Trophoblast cell (in vitro differentiated cells and primary cell): ENCODE measurements at places on chromosomes 11 and 22.

GRCh38 chr11:44880511-44880910 lies 70.2 kb downstream of the TP53I11 start:
- no peak overlapping the region for H3K4me3 ChIP-seq
- H3K27ac ChIP-seq, result no peak overlapping the region
- H3K4me1 ChIP-seq, result no peaks in the 10 kb centered on the region
- no peaks in the 10 kb centered on the region for H3K27me3 ChIP-seq
- H3K36me3 ChIP-seq, result no peaks in the 10 kb centered on the region

DNA sequence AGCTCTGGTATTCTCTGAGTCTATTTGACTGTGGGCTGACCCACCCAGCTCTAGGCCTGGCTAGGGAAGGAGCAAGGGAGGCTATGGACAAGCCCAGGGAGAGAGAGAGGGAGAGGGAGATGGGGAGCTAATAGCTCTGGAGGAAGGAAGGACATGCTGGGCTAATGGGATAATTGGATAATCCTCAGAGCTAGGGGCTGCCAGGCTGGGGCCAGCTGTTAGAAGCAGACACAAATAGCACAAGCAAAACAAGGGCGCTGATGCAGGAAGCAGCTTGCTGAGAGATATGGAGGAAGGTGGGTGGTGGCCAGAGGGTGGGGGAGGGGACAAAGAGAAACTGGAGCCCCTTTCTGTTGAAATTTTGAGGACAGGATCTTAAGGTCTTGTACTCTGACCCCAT lies 23.2 kb downstream of the ADORA2A start:
- H3K4me1 ChIP-seq, result no peaks in the 10 kb centered on the region
- H3K27me3 ChIP-seq, result no peaks in the 10 kb centered on the region
- H3K4me3 ChIP-seq, result no peak overlapping the region
- no peak for DNase-seq
- H3K36me3 ChIP-seq, result no peaks in the 10 kb centered on the region

- no peak overlapping the region for H3K4me3 ChIP-seq
- no peaks in the 10 kb centered on the region for H3K36me3 ChIP-seq
- no peaks in the 10 kb centered on the region for H3K4me1 ChIP-seq
Observed at GRCh38 chr11:130498181-130498580, 49.7 kb downstream of the ADAMTS15 start.

GRCh38 chr11:119218141-119218878 lies 12.2 kb downstream of the CBL start:
- H3K4me3 ChIP-seq, result no peak overlapping the region
- H3K36me3 ChIP-seq, result peaks cover 5% of the 10 kb centered on the region
- no peaks in the 10 kb centered on the region for H3K4me1 ChIP-seq
- DNase-seq, result peak; percentile 72
- H3K27me3 ChIP-seq, result no peaks in the 10 kb centered on the region

GRCh38 chr11:133692126-133692934 lies 153.0 kb downstream of the SPATA19 start:
- DNase-seq, result no peak
- no peak overlapping the region for H3K4me3 ChIP-seq
- H3K4me1 ChIP-seq, result no peaks in the 10 kb centered on the region

DNA sequence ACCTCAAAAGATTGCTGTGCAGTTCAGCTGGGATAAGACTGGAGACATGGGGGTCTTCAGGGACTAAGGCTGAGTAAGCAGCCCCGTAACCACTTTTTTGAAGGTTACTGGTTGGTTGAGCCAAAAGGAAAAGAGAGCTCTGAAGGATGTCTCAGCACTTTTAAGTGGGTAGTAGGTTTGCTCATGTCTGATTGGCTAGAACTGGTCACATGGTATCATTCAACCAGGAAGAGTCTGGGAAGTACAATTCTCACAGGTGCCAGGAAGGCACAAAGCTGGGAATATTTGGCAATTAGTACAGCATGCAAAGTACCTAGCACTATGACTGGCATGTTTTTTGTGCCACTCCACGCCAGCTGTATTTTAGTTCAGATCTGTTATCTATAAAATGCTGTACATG lies 58.1 kb downstream of the SNX19 start:
- H3K27ac ChIP-seq, result no peak overlapping the region
- no peaks in the 10 kb centered on the region for H3K27me3 ChIP-seq
- DNase-seq, result no peak

DNA sequence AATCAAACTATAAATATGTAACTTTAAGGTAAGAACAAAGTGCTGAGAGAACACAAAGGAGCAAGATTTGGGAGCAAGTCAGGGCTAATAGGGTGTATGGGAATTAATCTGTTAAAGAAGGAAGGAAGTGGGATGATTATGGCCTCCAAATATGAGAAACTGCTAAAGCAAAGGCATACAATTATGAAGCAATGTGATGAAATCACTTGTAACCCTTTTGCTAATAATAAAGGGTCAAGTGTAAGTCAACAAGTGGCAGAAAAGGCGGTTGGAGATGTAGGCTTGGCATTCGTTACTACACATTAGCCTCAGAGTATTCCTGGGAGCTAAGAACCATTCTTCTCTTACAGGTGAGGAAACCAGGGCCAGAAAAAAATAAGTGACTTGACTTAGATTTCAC lies 1002.3 kb upstream of the TENM4 start:
- DNase-seq, result no peak
- H3K36me3 ChIP-seq, result no peaks in the 10 kb centered on the region
- H3K27ac ChIP-seq, result no peak overlapping the region
- H3K27me3 ChIP-seq, result no peaks in the 10 kb centered on the region
- no peak overlapping the region for H3K4me3 ChIP-seq
- H3K4me1 ChIP-seq, result no peaks in the 10 kb centered on the region

DNA sequence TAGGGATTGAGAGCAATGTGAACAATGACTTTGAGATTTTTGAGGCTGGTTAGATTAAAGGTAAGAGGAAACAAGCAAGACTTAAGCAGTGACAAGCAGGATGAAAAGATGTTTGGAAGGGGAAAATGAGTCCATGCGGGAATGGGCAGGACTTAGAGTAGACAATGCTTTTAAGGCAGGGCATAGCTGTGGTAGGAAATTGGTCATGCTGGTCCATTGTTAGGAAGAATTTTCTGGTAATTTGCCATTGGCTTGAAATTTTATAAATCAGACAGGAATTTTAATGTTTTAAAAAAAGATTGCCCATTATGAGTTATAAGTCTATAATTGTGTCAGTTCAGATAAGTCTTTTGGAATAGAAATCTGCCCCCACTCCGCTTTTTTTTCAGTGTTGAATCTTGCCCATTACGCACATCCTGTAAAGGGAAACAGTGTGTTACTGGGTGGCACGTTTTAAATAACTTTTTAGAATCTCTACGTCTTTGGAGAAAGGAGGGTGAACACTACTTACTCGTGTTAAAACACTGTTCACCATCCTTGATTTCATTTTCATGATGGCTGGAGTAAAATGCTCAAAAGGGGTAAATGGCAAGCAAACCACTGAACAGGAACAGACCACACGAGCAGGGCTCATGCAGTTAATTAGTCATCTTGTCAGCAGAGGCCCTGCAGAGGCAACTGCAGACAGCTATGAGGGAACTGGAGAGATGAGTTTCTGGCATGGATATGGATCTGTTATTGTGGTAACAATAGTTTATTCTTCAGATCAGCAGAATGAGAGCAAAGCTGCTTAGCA lies 25.0 kb downstream of the SWAP70 start:
- DNase-seq, result no peak
- H3K27ac ChIP-seq, result peak overlapping the region; percentile 9
- no peak overlapping the region for H3K4me3 ChIP-seq
- no peaks in the 10 kb centered on the region for H3K27me3 ChIP-seq

DNA sequence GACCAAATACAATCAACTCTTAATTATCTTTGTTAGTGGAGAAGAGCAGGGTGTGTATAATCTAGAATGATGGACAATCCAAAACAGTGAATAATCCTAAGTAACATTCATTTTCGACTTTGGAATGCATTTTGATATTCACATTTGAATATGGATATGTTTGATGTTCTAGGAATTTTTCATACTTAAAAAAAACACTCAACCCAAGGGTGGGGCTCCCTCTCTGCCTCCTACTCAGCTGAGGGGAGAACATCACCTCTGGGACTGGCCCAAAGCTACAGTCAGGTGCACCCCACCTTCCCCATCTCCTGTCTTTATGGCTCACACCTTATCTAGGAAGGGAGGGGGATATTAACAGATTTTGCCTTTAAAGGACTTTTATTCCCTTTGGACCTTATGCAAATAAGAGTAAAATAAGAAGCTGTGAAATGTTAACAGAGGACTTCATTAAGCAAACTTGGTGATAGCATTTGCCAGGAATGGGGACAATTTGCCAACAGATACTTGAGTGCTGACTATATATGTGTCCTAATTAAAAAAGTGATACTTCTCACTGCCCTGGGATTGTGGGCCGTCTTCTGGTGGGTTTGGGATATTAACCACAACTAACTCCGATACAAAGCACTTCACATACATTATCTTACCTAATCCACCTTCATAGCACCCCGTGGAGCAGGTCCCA lies 187.0 kb downstream of the ST3GAL4 start:
- H3K27ac ChIP-seq, result no peak overlapping the region
- H3K4me1 ChIP-seq, result peaks cover 3% of the 10 kb centered on the region
- H3K4me3 ChIP-seq, result no peak overlapping the region
- no peaks in the 10 kb centered on the region for H3K27me3 ChIP-seq
- no peak for DNase-seq

DNA sequence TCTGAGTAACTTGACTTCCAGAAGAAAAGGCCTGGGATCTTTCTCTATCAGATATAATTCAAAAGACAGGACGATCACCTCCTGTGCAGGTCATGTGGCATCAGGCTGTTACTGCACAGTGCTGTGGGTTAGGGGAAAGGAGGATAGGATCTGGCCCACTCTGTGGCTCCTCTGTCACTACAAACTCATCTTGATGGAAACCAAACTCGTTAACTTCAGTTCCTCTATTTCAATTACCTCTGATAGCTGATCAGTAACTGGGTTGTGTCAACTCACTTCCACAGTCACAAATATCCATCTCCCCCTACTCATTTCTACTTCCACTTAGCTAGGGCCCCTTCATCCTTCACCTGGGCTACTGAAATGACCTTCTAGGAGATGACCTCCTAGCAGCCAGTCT lies 95.2 kb downstream of the RCN1 start:
- H3K36me3 ChIP-seq, result no peaks in the 10 kb centered on the region
- no peaks in the 10 kb centered on the region for H3K4me1 ChIP-seq
- no peak overlapping the region for H3K27ac ChIP-seq

GRCh38 chr22:45684752-45685574 lies 13.3 kb downstream of the ATXN10 start:
- peaks cover 2% of the 10 kb centered on the region for H3K36me3 ChIP-seq
- H3K27me3 ChIP-seq, result no peaks in the 10 kb centered on the region
- H3K4me3 ChIP-seq, result no peak overlapping the region
- peak overlapping the region; percentile 24 for H3K27ac ChIP-seq
- H3K4me1 ChIP-seq, result peaks cover 15% of the 10 kb centered on the region

- no peaks in the 10 kb centered on the region for H3K36me3 ChIP-seq
- no peak overlapping the region for H3K27ac ChIP-seq
- H3K27me3 ChIP-seq, result no peaks in the 10 kb centered on the region
- H3K4me1 ChIP-seq, result peaks cover 8% of the 10 kb centered on the region
Observed at GRCh38 chr11:78823588-78823987, 248.9 kb upstream of the NARS2 start.

GRCh38 chr11:119416606-119417580 lies 6.1 kb downstream of the THY1 start:
- DNase-seq, result no peak
- peaks cover 19% of the 10 kb centered on the region for H3K36me3 ChIP-seq
- H3K4me1 ChIP-seq, result peaks cover 12% of the 10 kb centered on the region
- no peak overlapping the region for H3K4me3 ChIP-seq
- H3K27ac ChIP-seq, result no peak overlapping the region

- H3K27me3 ChIP-seq, result no peaks in the 10 kb centered on the region
- no peak overlapping the region for H3K4me3 ChIP-seq
- peaks cover 2% of the 10 kb centered on the region for H3K4me1 ChIP-seq
- H3K36me3 ChIP-seq, result no peaks in the 10 kb centered on the region
Observed at GRCh38 chr11:126432065-126432461, 76.6 kb downstream of the ST3GAL4 start.

DNA sequence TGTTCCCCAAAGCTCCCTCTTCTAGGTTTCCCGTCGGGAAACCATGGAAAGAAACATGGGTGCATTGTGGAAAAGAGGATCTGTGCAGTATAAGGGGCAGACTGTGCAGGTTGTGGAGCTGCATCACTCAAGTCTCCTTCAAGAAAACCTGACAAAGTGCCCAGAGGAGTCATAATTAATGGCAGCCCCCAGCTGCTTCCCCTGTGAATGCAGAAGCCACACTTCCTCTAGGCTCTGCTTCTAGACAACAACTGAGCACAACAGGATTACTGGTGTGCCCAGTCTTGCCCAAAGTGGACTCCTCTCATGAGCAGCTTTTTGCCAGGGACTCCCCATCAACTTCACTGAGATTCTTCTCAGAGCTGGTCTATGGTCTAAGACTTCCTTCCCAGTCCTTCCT lies 42.6 kb upstream of the SCUBE2 start:
- no peak overlapping the region for H3K27ac ChIP-seq
- H3K4me1 ChIP-seq, result no peaks in the 10 kb centered on the region
- H3K27me3 ChIP-seq, result no peaks in the 10 kb centered on the region
- DNase-seq, result no peak

- peak overlapping the region; percentile 53 for H3K4me3 ChIP-seq
- DNase-seq, result no peak
- no peaks in the 10 kb centered on the region for H3K36me3 ChIP-seq
- H3K27ac ChIP-seq, result no peak overlapping the region
Observed at GRCh38 chr22:47543447-47543846, 781.0 kb downstream of the TBC1D22A start.

GRCh38 chr11:29676993-29677392 lies 339.8 kb downstream of the KCNA4 start:
- H3K4me1 ChIP-seq, result no peaks in the 10 kb centered on the region
- no peak for DNase-seq
- no peaks in the 10 kb centered on the region for H3K27me3 ChIP-seq
- no peak overlapping the region for H3K4me3 ChIP-seq
- H3K27ac ChIP-seq, result no peak overlapping the region

DNA sequence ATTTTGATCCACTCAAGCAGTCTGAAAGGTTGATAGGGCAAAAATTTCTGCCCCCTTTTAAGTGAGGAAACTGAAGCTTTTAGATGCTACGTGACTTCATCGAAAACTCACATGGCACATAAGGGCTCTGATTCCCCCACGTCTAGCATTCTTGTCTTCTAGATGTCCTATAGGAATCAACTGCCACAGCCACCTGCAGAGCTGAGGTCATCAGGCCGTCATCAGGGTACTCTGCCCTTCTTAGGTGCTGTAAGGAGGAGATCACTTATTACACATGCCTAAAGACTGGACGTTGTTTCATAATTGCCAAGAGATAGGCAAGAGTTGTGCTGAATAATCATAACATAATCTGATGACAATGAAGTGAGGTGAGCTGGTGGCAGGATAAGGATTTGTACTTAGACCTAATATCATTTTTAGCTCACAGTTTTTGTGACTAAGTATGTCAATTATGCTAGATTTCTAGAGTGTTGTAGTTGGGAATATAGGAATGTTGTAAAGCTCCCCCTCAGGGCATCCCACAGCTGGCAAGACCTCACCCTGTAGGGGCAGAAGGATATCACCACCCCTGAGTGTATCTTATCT lies 349.4 kb downstream of the METTL15 start:
- peak; percentile 96 for DNase-seq
- no peaks in the 10 kb centered on the region for H3K27me3 ChIP-seq
- no peak overlapping the region for H3K27ac ChIP-seq
- no peaks in the 10 kb centered on the region for H3K36me3 ChIP-seq

GRCh38 chr11:10376061-10376460 lies 71.2 kb downstream of the ADM start:
- no peaks in the 10 kb centered on the region for H3K36me3 ChIP-seq
- no peak overlapping the region for H3K4me3 ChIP-seq
- no peak for DNase-seq
- H3K4me1 ChIP-seq, result no peaks in the 10 kb centered on the region
- H3K27me3 ChIP-seq, result no peaks in the 10 kb centered on the region

- DNase-seq, result no peak
- no peak overlapping the region for H3K4me3 ChIP-seq
- no peak overlapping the region for H3K27ac ChIP-seq
- no peaks in the 10 kb centered on the region for H3K27me3 ChIP-seq
- H3K4me1 ChIP-seq, result no peaks in the 10 kb centered on the region
Observed at GRCh38 chr11:67542971-67543370, 19.7 kb upstream of the CABP2 start.
